HFF-Myc (cell line): ENCODE measurements at places on chromosomes 6 and 20.

GRCh38 chr20:5626603-5627002 is 123.6 kb upstream of the SHLD1 start:
- DNase-seq = no peak

DNA sequence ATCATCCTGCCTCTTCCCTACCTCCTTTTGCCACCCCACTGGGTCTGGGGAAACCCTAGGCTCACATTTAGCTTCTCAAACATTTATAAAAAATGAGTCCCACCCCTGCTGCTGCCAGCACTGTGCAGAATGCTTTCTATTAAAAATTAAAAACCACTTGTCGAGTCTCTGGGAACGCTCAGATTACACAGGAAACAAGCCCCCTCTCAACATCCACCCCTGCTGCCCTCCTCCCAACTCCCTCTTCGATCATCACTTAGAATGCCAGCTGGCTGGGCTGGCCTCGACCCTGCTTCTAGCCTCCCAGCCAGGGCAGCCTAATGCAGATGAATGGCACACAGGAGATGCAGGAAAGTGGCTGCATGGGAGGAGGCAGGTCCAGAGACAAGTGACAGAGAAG is 75.8 kb downstream of the CDH22 start:
- no peak for DNase-seq

GRCh38 chr20:36744243-36744642 is 1.6 kb downstream of the NDRG3 start:
- no peak for DNase-seq

GRCh38 chr20:34544109-34544796 is 14.3 kb upstream of the MAP1LC3A start:
- DNase-seq = no peak

GRCh38 chr6:169439710-169440109 is 186.1 kb upstream of the THBS2 start:
- DNase-seq = no peak

DNA sequence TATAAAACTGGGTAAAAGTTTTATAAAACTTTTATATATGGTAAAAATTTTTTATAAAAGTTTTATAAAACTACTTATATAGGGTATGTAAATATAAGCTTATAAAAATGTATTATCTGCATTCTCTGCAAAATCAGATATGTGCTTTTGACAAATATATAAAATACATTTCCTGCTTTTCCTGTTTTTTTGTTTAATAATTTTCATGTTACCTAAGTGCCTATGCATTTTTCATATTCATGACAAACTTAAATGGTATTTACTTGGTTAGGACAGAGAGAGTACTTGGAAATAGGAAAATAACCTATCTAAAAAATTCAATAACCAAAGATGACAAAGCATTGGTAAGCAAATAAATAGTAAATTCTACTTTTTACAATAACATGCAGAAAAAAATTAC is 41.2 kb downstream of the ADGRG6 start:
- DNase-seq = no peak

DNA sequence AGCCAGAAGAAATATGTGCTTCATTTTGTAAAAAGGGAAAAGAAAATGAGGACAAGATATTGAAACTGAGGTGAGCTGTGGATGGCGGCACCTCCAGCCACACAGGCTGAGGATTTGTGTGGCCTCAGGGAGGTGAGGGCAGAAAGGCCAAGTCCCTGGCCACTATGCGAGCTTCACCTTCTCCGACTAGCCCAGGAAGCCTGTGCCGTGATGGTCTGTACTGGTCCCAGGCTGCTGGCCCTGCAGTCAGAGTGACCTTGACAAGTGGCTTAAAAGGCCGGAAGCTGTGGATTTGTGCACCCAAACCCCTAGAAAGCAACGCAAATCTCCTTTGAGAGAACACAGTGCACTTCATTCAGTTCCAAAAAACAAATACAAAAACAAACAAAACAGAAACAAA is 48.1 kb downstream of the WDR27 start:
- no peak for DNase-seq

DNA sequence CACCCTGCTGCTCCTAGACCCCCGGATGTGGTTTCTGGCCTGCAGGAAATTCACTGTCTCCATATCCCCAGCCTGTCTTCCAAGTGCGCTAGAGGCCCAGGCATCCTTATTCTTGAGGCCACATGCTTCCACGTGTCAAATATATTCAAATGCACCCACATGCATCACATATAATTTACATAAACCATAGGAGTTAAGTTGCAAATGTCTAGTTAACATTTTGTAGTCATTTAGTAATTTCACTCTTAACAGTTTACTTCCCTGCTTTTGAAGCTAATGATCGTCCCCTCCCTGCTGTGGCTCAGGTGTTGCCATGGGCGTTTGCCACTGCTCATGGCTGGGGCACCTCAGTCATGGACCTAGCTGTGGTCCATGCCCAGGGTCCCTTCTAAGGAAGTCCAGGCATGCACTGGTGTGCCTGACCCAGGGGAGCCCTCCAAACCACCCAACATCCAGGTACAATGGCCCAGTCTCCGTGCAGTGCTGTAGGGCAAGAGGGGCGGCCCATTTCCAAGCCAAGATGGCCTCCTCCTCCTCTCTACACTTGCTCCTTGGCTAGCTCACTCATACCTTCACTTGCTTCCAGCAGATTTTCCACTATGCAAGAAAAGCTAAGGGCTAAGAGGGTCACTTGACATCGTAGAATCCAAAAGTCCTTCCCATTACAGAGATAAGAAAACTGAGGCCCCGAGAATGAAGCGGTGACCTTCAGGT is 42.4 kb downstream of the FGD2 start:
- no peak for DNase-seq

DNA sequence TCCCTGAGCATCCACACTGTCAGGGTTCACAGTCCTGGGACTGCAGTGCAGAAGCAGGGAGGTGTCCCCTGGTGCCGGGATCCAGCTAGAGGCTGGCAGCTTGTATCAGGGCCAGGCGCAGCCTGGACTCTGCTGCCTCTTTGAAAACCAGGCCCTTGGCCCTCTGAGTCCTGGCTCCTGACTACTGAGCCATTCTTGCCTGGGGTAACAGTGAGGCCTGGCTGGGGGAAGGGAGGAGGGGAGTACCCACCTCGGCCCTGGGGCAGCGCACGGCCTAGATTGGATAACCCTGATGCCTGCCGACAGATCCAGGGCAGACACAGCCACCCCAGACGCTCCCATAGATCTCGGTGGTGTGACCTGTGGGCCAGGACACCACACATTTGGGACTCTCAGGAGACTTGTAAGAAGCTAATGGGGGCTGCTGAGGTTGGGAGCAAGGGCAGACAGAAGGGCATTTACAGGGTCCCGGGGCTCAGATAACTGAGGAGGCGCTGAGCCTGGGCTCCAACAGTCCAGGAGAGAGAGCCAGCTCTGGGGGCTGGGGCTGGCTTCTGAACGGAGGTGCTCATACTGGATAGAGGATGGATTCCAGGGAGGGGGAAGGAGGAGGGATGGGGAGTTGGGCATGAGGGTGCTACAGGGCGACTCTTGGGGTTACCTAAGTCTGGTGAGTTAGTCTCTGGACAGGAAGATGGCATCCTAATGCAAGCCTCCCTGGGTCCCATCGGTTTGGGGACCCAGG is 30.5 kb downstream of the SPDEF start:
- DNase-seq = no peak

DNA sequence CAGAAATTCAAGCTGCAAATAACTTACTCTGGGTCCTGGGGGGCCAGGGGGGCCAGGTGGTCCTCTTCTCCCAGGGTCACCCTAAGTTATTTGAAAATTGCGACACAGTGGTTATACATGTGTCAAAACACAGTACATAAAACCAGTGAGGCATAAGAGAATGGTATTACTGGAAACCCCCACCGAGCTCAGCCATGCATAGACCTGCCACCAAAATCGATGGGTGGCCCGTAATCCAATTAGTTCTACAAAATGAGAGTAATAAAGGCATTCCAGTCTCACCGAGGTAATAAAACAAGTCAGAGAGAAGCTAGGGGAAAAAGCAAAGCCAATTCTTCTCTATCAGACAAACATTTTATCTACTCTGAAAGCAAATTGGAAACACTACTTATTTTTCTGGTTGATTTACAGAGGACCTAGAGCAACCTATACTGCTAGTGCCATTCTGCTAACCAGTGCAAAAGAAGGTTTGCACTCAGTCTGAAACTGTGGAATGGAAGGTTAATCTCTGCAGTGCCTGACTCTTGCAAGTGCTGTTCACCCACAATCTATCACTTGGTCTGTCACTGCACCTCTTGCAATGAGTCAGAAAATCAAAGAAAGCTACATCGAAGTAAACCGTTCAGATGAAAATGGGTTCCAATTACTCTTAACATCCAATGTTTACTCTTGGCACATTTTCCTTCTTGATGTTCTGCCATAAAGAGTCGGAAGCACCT is 32.4 kb downstream of the COL9A1 start:
- DNase-seq = no peak

- no peak for DNase-seq
Observed at GRCh38 chr6:99366852-99367251, 17.4 kb upstream of the FAXC start.

- DNase-seq = no peak
Observed at GRCh38 chr20:36271639-36272546, 34.2 kb upstream of the DLGAP4 start.

- no peak for DNase-seq
Observed at GRCh38 chr6:166221040-166221439, 53.4 kb upstream of the TBXT start.

- DNase-seq = no peak
Observed at GRCh38 chr6:151482290-151482689, 11.5 kb upstream of the CCDC170 start.

- DNase-seq = no peak
Observed at GRCh38 chr6:110786696-110787095, 28.6 kb downstream of the CDK19 start.

DNA sequence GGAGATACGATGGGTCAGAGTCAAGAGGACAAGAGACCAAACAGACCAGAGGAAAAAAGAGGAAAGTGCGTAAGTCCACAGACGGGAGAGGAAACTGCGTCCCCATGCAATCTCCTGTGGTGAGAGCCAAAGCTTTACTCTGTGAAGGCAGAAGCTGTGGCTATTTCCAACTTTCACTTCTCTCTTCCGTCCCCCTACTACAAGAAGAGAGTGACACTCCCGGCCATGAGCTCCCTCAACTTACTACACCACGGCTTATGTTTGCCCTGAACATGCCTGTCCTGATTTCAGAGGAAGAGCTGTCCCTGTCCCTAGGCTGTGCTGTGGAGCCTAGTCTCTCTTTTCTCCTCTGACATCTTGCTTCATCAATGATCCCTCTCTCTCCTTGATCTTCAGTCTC is 11.5 kb upstream of the SSR1 start:
- DNase-seq = no peak

DNA sequence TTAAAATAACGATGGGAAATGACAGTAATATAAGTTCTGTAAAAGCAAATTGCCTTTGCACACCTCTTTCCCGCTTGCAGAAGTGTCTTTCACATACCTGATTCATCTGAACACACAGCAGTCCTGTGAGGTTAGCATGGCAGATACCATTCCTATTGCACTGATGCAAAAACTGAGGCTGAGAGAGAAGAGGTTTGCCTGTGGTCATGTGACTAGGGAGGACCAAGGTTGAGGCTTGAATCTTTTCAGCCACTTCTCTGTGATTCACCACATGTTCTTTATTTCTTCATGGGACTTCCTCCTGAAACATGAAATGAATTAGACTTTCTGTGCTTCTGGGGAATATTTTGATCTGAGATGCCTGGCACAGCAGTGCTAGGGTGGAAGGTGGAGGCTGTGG is 92.9 kb downstream of the VEGFA start:
- DNase-seq = no peak

- DNase-seq = no peak
Observed at GRCh38 chr6:148325316-148326068, 17.1 kb upstream of the SASH1 start.

DNA sequence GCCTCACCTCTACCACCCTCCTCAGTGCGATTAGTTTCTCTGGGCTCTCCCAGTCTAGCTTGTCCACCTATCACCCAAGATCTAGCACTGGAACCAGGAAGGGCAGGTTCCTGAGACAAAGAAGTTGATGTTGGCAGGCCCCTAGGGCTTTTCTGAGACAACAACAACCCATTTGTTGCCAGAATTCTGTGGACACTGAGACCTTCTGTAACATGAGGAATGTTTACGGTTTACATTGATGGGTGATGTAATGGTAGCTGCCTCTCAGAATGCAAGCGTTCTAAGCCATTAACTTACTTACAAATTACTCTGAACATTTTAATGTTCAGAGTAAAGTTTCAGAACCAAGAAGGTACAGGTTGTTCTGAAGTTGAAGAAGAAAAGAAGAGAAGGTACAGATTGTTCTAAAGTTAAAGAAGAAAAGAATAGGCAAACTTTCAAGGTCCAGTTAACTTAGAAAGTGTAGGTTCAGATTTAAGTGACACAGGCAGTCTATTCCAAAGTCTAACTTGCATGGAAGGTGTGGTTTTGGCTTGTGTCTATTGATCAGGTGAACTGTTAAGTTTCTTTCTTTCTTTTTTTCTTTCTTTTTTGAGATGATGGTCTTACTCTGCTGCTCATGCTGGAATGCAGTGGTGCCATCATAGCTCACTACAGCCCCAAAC is 3.7 kb upstream of the MED23 start:
- no peak for DNase-seq

GRCh38 chr6:20979076-20979475 is 444.8 kb downstream of the CDKAL1 start:
- no peak for DNase-seq

GRCh38 chr6:33967966-33968724 is 164.3 kb upstream of the MLN start:
- no peak for DNase-seq

GRCh38 chr6:163776196-163776905 is 361.8 kb downstream of the QKI start:
- no peak for DNase-seq

DNA sequence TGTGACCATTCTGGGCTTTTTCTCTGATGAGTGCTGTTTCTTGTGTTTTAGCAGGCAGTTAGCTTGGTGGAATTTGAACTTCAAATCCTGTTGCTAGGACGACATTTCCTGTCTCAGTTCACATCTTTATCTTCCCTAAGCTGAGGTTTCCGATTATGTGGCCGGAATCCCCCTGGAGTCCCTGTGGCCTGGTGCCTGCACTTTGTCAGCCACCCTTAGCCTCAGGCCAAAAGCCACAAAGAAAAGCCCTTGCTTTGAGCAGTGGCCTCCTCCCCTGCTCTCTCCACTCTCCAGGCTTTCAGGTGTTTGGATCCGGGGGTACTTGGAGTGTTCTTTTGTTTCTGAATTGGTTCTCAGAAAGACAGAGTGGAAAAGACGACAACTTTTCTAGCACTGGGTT is 59.9 kb upstream of the PMEPA1 start:
- DNase-seq = no peak

- no peak for DNase-seq
Observed at GRCh38 chr6:159931846-159932245, 37.0 kb upstream of the IGF2R start.

DNA sequence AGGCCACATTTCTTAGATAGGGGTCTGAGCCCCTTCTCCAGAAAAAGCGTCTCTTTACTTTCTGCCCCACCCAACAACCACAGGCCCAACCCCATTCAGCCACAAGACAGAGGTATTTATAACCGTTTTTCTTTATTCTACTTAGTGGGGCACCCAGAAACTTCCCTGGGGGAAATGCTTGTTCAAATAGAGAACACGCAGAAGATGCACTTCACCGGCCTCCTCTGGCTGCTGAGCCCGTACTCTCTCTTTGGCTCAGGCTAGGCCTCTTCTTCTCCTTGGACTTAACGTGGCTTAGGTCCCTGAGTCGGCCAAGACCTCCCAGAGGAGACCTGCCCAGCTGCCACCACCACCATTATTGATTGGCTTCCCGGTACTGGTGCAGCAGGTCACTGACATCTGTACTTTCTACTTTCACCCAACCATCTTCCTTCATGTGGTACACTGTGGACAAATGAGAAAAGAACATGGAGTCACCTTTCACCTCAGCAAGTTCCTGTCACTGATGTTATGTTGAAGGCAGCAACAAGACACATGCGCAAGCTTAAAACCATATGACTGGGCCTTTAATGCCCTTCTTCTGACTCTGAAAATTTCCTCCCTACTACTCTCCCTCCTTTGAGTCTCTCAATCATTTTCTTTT is 2.2 kb upstream of the TAP2 start:
- no peak for DNase-seq
